ENCODE measurements at places on chromosomes 1 and 21.

DNA sequence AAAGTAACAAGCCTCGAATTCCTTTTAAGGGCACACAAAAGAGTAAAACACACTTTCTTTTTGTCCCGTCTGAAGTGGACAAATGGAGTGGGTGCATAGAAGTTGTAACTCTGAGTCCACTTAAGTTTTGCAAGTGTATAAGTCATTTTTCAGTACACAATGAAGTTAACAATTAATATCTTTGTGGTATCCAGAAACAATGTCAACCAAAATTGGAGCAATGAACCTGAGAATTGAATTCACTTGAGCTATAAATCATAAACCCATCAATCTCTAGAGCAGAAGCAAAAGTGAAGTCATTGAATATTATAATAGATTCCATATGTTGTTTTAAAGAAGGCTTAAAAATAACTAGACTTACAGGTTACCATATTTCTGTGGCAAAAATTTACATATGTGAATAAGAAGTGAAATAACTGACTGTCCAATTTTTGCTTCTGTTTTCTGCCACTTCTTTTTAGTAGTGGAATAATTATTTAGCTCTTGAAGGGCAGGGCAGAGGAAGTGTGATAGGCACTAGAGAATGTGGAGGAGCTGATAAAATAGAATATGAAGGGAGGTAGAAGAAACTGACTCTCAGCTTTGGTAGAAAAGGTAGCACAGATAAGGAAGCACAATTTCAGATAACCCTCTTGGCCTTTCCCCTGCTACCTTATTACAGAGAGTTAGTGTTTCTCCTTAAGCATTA is 73.9 kb upstream of the RGL1 start:
- no peak for DNase-seq

DNA sequence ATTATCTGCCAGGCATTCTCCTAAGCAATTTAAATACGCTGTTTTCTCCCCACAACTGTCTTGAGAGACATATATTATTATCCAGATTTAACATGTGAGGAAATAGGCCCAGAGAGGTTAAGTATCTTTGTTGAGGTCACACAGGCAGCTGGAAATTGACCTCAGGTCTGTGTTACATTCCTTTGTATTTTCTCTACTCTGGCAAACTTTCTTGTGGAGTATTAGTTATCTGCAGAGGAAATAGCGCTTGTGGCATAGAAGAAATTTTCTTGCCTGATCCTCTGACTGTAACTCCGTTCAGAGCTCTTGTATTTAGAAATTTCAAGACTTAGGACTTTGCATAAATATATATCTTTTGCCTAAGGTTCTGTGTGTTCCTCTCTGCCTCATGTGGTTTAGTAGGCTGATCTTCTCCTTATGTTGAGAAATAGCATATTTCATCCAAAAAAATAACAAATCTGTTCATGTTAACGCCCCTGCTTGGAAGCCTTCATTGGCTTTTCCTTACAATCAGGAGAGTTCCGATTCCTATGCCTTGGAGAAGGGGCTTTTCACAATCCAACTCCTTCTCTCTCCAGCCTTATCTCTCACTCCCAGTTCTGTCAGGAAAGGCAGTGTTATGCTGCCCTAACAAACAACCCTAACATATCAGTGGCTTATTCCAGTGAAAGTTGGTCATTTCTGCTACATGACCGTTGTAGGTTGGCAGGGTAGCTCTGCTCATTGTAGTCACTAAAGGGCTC is 2.5 kb upstream of the JUN start:
- DNase-seq: peak; percentile 32

GRCh38 chr1:180617774-180618395 is 13.9 kb upstream of the XPR1 start:
- DNase-seq: no peak

GRCh38 chr1:90856463-90857007 is 139.4 kb upstream of the BARHL2 start:
- no peak for DNase-seq

DNA sequence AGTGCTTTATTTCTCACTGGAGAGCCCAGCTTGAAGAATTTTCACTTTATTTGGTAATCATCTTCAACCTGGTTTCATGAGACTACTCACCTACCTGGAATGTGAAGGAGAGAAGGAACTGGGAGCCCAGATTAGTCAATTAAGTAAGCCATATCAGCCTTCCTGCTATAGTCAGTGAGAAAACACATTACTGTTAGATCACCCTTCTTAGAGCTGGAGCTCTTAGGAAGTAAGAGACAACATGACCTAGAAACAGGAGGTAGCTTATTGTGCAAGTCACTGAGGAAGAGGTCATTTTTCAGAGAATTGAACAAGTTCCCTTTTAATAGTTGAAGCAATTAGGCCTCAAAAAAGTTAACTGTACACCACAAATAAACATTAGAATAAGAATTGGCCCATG is 49.2 kb upstream of the TEKT2 start:
- DNase-seq: peak; percentile 69

DNA sequence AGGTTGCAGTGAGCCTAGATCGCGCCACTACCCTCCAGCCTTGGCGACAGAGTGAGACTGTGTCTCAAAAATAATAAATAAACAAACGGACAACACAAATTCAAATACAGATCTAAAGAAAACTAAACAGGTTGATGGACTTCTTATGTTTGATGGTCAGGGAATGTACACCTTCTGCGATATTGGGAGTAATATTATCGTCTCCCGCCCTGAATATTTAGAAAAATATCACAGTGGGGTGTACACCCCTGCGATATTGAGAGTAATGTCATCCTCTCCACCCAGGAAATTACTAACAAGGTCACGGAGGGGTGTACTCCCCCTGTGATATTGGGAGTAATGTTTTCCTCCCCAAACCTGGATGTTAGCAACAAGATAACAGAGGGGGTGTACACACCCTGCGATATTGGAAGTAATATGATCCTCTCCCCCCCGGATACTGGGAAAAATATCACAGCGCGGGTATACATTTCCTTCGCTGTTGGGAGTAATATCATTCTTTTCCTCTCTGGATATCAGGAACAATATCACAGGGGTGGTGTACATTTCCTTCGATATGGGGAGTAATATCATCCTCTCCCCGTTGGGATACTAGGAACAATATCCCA is 1.4 kb upstream of the CFAP298 start:
- DNase-seq: no peak

DNA sequence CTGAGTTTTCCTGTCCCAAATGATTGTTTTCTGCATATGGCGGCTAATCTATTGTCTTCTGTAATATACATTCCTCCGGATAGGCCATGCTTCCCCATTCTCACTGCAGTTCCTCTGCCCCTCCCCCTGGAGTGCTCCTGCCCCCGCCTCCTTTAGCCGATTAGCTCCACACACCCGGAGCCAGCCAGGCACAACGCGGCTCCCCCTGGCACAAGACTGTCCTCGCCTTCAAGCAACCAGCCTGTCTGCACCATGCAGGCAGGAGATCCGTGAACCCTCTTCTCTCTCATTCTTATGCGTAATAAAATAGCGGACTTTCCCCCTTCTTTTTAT is 18.0 kb downstream of the SERTAD4 start:
- no peak for DNase-seq

- DNase-seq: peak; percentile 38
Observed at GRCh38 chr1:221440658-221441057, 301.2 kb downstream of the DUSP10 start.

DNA sequence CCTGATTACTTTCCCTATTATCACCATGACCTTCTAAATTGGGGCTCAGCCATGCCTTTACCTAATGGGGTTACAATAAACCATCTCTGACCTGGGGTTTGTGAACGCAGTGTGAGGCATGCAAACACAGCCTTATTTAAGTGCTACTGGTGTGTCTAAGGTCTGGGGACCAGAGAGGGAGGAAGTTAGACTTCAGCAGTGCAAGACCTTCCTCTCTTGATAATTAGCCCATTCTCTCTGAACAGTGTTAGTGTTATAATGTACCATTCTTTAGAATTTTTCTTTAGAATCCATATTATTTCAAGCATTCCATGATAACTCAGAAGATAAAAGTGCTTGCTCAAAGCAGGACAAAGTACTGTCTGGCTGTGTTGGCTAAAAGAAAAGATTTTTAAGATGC is 10.5 kb upstream of the LRRC8D start:
- no peak for DNase-seq

- no peak for DNase-seq
Observed at GRCh38 chr1:60350531-60350930, 277.0 kb upstream of the C1orf87 start.

GRCh38 chr1:154546264-154547063 is 12.0 kb downstream of the UBE2Q1 start:
- DNase-seq: peak; percentile 60

DNA sequence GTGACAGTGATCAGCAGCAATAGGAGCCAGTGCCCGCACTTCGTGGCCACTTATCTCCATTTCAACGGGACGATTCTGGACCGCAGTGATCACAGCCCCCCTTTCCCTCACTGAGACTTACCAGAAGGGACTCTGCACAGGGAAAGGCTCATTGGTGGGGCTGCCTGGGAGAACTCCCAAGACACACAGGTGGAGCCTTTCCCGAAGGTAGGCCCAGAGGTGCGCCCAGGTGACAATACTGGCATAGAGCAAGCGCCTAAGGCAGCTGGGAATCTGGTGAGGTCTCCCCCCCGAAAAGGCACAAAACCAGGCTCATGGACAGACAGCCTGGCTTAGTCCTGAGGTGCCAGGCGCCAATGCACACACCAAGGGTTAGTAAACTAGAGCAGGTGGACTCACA is 318.9 kb downstream of the AJAP1 start:
- DNase-seq: no peak

GRCh38 chr1:155900161-155900560 is 11.0 kb downstream of the RIT1 start:
- DNase-seq: no peak

DNA sequence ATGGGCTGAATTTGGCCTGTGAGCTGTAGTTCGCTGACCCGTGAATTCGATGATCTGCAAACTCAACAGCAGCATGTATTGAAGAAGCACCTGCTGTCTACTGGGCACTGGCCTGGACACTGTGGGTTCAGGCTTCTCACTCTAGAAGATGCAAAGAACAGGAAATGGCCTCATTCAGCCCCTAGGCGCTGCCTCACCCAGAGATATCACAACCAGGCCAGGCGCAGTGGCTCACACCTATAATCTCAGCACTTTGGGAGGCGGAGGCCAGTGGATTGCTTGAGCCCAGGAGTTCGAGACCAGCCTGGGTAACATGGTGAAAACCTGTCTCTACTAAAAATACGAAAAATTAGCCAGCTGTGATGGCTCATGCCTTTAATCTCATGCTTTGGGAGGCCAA is 23.6 kb downstream of the MFAP2 start:
- no peak for DNase-seq

DNA sequence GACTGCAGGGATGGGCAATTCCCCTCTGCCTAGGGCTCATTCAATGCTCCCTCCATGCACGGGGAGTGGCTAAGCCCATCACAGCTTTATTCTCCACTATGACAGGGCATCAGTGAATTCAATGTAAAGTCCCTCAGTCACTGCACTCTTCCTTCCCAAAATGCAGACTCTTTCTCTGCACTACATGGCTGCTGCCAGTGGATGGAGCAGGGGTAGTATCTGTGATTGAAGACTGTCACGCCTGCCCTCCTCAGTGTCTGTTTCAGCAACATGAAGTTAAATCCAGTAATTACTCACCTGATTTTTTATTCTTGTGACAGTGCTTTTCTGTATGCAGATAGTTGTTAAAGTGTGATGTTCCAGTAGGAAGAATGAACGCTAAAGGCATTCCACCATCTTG is 1323.2 kb downstream of the AMY1C start:
- no peak for DNase-seq

GRCh38 chr1:158999316-159000069 is 10.2 kb upstream of the IFI16 start:
- DNase-seq: peak; percentile 93

DNA sequence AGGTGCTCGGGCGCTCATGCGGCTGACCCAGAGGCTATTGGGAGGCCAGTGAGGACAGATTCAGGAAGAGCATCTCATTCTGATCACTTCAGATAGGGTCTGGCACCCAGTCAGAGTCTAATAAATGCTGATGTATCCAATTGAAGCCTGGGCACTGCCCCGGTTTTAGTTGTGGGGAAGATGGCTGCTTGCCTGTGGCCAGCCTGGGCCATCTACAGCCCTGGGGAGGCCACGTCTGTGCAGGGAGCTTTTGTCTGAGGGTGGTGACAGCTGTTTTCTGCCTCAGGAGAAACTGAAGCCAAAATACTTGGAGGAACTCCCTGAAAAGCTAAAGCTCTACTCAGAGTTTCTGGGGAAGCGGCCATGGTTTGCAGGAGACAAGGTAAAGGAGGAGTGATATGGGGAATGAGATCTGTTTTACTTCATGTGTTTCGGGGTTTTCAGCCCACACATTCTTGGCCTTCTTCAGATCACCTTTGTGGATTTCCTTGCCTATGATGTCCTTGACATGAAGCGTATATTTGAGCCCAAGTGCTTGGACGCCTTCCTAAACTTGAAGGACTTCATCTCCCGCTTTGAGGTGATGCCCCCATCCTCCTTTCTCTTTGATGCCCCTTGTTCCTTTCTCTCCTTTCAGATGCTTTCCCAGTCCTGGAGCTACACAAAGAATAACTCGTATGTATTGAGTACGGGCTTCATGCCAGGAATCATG is 2.8 kb downstream of the GSTM5 start:
- DNase-seq: no peak

DNA sequence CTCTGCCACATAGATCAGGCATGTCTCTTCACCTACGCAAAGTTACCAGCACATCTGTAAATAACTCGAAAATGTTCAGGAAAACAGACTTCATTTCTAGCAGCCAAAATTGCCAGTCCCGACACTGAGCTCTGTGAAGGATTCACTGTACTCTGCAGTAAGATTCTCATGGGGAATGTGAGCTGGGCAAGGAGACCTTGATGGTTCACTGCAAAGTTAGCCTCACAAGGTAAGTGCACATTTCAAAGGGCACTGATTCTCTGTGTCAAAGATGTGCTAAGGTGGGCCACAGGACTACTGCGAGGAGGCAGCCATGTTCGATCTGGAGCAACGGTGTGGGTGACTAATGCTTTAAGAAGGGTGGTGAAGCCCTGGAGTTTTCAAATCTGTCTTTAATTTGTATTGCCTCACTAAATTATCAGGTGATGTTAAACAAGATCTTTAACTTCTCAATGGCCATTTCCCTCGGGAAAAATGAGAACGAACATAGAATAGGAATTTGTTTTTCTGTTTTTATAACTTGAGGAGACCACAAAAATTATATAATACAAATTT is 25.2 kb downstream of the STPG1 start:
- DNase-seq: no peak

DNA sequence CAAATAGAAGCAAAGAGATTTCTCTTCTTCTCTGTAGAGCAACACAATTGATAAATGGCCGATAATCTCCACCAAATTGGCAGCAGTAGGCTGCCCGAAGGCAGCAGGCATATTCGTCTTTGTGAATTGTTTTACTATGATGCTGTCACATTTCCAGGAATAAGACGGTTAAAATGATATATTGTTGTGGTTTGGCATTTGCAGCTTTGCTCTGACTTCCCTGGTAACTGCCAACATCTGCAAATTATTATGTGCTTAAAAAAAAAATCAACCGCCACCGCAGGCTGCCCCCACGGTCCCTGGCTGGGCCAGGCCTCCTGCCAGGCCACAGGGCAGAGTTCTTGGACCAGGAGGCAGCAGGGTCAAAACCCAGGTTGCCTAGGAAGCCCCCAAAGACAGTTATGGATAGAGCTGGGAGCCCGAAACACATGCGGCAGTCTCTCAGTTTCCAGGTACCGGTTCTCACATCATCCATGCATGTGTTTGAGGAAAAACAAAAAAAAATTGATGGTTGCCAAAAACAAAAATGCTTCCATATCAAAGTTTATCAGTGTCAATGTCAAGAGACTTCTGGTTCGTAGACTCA is 179.3 kb downstream of the ETS2 start:
- peak; percentile 90 for DNase-seq

All from EL (cell line).